Esophagus squamous epithelium (tissue), 5 donors: ENCODE measurements at places on chromosomes 2 and 18.

- DNase-seq, result no peak
These were observed 313.2 kb downstream of the GBX2 start for GRCh38 chr2:235855011-235855410.

DNA sequence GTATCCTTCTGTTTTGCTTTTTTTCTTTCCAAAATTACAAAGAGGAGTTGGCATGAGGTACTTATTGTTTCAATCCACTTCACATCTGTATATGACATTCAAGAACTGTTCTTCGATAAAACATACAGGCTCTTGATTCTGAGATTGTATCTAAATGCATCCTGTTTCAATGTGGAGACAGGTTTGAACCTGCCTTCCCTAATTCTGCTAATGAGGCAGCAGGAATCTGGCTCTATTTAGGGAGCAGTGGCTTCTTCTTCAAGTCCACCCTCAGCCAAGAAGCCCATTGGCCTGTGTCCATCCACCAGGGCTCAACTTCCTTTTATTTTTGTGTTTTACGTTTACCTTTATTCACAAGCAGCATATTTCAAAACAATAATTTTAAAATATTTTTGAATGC lies 84.8 kb upstream of the PIK3C3 start:
- DNase-seq, result no peak

- no peak for DNase-seq
These were observed 225.1 kb downstream of the TMEM182 start for GRCh38 chr2:102986826-102987490.

DNA sequence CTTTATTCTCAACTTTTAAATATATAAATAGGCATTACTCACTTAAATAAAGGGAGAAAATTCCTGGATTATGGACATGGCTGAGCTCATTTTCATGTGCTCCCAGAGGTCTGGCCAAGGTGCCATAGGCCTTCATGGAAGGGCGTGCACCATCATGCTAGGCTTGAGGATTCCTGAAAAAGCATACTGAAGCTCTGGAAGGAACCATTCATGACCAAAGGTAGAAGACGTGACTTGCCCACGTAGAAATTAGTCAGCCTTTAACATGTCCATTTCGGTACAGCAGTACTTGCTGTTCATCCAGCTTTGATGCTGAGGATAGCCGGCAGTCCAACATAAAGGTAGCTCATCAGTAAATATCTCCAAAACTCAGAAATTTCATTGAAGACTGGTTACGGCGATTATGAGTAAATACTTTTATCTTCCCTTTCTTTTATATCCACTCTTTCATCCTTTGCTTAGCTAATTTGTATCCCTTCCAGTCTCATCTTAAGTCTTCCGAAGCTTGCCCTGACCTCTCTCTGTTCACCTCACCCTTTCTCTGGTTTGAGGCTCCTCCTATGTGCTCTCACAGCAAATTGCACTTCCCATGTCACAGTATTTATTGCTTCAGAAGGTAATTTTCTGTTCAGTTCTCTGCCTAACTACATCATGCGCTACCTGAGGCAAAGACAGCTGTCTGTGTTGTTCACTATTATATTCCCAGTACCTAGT lies 32.3 kb upstream of the ASNSD1 start:
- no peak for DNase-seq

GRCh38 chr2:197001921-197002320 lies 75.4 kb upstream of the PGAP1 start:
- no peak for DNase-seq

GRCh38 chr18:9928646-9929259 lies 14.9 kb downstream of the VAPA start:
- no peak for DNase-seq

DNA sequence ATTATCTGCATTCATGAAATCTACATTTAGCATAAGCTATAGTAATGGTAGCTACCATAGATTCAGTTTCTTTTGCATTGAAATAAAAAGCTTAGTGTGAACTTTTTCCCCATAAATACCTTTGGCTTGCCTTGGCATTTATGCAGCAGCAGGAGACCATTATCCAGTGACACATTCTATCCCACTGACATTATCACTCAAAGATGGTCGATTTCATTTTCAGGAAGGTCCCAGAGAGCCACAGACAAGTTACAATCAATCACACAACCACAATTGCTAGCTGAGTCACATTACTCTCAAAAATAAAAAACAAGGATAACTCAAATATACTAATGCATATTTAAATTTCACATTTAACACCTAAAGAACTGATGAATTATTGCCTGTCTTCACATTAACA lies 512.7 kb upstream of the CDH2 start:
- DNase-seq, result no peak

DNA sequence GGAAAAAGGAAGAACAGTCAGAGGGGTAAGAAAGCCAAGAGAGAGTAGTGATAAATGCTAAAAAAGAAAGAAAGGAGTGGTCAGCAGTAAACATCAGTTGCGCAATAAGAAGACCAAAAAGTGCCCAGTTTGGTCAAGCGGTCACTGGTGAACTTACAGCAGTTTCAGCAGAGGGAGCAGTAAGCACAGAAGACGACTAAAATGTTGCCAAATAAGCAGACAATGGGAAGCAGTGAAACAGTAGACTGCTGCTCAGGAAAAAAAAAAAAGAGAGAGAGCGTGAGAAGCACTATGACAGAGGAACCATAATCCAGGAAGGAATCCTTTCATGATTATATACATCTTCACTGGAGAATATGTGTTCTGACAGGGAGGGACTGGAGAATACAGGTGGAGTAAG lies 45.8 kb downstream of the DNAJC10 start:
- DNase-seq, result no peak

DNA sequence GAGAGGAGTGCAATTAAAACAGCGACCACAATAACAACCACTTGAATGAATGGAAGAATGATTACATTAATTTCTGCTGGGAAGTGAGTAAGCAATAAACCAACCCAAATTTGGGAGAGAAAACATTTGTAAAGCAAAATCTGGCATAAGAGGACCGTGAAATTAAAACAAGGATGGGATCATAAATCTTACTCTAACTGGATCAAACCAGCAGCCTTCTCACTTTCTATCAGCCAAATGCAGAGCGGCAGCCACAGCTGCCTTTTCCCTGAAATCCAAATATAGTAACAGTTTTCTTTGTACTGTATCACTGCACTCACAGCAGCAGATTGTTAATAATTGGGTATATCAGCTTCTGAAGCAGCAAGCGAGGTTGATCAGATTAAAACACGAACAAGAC lies 245.2 kb upstream of the REG3G start:
- no peak for DNase-seq

GRCh38 chr2:154452906-154453493 lies 245.5 kb upstream of the KCNJ3 start:
- DNase-seq, result no peak

- no peak for DNase-seq
These were observed 357.3 kb downstream of the HRH4 start for GRCh38 chr18:24817587-24818371.

DNA sequence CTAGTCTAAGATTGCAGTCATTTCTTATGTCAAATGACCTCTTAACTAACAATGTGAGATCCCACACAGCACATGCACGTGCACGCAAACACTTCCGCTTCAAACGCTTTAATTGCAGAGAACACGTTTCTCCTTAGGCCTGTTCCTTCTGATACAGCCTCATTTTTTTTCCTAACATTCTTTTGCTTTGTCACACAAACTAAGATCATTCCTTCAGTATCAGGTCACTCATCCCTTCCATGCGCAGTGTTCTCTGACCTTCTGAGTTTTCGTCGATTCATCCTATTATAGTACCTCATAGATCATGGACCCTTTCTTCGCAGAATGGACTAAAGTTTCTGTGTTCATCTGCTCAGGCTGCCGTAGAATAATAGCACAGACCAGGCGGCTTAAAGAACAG lies 327.1 kb upstream of the CDH19 start:
- DNase-seq, result no peak

GRCh38 chr2:105952131-105952530 lies 207.4 kb downstream of the NCK2 start:
- DNase-seq, result no peak

DNA sequence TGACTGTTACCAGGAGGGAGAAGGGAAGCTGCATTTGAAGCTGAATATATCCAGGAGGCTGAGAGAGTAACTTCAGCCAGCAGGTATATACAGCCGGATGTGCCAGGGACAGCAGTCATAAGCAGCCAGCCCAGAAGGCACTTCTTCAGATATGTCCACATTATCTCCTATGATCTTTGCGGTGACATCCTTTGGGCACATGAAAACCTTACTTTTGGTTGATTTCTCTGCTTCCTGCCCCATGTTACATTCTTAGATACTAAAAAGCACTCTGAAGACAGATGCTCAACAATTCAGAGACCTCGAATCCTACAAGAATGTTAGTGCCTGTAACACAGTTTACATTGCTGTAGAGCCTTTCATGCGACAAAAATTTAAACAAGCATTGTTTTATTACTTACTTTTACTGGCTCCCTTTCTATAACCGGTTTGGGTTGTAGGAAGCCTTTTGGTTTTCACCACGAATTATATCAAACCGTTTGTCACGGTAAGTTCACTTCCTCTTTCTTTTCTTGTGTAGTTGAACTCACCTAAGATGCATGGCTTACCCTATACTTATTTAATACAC lies 50.3 kb upstream of the TLK1 start:
- DNase-seq, result no peak

GRCh38 chr2:241061275-241061674 lies 40.8 kb downstream of the MTERF4 start:
- DNase-seq, result no peak

DNA sequence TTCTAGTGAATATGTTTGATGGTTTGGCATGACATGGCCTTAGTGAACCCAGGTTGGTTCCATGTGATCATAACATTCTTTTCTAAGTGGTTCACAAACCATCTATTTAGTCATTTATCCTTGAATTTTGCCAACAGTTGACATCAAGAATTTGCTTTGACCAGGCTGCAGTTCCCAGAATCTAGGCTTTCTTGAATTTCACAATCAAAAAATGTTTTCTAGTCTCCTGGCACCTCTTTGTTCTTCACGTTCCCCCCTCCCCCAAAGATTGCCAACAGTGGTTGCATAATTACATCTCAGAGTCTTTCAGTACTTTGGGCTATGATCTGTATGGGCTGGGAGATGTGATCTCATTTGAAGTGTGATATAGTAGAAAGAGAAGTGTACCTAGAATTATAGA lies 124.0 kb downstream of the GATA6 start:
- no peak for DNase-seq

DNA sequence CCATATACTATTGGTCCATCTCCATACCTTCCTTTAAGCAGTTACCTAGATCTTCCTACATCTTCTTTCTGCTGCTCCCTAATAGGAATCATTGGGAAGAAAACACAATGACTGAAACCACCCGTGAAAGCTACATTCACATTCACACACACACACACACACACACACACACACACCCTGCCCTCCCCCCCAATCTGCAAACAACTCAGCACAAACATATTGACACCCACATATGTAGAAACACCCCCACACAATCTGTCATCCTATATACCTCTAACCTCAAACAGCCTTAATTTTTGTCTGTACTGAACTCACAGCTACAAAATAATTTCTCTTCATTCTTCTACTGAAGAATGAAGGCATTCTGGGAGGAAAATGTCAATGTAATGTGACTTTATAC lies 63.8 kb downstream of the KLF7 start:
- no peak for DNase-seq

GRCh38 chr2:29033656-29034055 lies 40.7 kb downstream of the PCARE start:
- DNase-seq, result no peak

GRCh38 chr18:36702401-36703013 lies 126.3 kb downstream of the TPGS2 start:
- no peak for DNase-seq

DNA sequence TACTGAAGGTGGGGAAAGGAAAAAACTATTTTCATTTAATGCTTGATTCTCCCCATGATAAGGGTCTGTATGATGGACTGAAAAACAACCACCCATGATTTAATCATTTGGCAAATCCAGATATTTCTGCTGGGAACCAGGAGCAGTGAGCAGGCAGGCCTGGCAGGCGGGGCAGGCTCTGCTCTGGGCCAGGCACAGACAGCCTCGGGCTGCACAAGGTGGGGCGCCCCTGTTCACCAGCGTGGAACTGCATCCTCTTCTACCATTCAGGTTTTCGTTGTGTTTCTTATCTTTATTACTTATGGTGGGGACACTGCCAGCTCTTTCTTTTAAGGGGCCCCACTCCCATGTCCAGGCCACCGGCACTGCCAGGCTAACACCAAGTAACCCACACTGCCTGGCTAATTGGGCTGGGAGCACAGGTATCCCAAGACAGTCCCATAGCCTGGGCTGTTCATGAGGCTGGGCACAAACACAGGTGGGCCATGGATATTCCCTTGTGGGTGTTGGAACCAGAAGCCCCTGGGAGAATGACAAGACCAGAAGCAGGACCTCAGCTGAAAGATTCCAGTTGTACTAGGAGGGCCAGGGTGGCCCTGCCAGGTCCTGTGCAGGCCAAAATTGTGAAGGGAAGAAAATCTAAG lies 57.1 kb upstream of the RALBP1 start:
- DNase-seq, result no peak

GRCh38 chr2:152568531-152568930 lies 148.7 kb downstream of the PRPF40A start:
- DNase-seq, result no peak

GRCh38 chr2:176443946-176444345 lies 174.7 kb downstream of the MTX2 start:
- DNase-seq, result no peak

DNA sequence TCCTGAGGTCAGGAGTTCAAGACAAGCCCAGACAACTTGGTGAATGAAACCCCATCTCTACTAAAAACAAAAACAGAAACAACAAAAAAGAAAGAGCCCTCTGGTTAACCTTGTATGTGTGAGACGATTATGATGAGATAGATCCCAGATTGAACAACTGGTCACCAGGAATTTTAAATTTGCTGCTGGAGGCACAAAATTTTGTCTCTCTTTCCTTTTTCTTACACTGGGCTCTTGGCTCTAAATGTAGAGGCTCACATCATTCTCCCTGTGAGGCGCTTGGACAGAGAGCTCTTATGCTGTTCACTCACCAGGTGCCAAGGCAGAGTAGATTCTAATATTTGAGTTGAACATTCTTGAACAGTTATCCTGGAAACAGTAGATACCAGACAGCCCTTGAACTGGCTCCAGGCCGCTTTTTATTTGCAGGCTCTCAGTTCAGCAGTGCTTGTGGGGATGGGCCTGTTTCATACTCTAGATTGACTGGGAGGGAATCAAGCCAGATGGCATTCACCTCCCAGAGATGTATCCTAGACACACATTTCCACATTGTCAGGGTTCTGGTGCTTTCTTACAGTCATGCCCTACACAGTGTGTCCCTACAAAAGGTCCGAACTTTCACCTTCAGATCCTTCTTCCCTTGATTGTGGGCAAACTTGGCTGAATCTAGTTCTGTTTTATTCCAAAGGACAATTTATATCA lies 1159.6 kb downstream of the RPIA start:
- DNase-seq, result no peak

GRCh38 chr2:120622886-120623753 lies 112.5 kb upstream of the GLI2 start:
- no peak for DNase-seq

- no peak for DNase-seq
These were observed 54.5 kb downstream of the C18orf63 start for GRCh38 chr18:74370115-74370514.

- no peak for DNase-seq
These were observed 207.3 kb downstream of the TRIB2 start for GRCh38 chr2:12923907-12924610.
